Fibroblast of upper back skin (primary cell): ENCODE measurements at places on chromosomes 5 and 9.

DNA sequence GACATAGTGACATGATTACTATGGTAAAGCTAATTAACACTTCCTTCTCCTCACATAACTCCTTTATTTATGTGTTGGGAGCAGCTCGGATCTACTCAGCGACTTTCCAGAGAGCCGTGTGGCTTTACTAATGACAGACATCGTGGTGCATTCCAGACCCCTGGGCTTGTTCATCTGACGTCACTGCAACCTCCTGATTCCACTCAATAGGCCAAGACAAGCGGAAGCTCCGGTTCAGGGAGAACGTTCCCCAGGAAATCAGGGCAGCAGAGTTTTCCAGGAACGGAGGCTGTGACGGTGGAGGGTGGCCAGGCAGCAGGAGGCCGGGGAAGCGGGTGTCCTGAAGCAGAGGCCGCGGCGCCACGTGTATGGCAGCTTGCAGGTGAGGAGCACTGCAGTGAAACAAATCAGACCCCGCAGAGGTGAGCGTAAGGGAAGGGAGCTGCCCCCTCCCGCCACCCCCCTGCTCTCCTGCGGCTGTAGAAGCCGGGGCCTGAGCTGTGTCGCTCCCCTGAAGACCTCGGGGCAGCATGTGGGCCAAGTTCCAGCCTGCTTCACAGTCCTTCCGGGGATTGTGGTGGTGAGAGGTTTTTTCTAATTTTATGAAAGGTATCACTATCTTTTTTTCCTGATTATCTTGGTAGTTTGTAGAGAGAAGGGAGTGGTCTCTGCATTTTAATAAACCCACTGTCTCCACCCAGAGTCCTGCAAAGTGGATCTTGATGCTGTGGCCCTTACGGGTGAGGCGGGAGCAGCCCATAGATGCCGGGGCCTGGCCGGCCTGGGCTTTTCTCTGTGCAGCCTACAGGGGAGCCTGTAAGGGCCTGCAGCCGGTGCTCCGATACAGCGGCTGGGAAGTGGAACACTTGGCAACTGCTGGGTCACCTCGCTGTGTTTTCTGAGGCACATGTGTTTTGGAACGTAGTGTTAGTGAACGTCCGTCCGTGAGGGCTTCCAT, 220.4 kb upstream of the IRX4 start:
- no peak for DNase-seq

- no peak for DNase-seq
Measured at GRCh38 chr5:40405996-40406740, 273.5 kb upstream of the PTGER4 start.

DNA sequence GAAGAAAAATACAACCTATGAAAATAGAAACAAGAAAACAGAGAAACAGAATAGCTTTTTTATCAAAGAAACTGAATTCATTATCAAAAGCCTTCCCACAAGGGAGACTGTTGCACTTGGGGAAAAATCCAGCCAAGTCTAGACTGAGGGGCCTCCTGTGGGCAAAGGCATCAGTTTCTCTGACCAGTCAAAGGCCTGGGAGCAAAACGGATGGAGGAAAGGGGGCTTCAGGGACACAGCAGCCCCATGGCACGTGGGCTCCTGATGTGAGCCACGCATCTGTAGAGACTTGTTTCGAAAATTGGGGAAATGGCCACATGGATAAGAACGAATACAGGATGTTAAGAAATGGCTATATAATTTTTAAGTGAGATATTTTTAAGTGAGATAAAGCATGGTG, 21.1 kb downstream of the ZDHHC11B start:
- DNase-seq: no peak

GRCh38 chr9:84932915-84933527, 263.5 kb downstream of the NTRK2 start:
- DNase-seq: no peak

- DNase-seq: peak; percentile 39
Measured at GRCh38 chr9:75487856-75488718, 399.8 kb downstream of the OSTF1 start.

GRCh38 chr9:135963938-135964337, 2.8 kb upstream of the UBAC1 start:
- DNase-seq: no peak

GRCh38 chr5:91848453-91848852, 465.3 kb upstream of the ARRDC3 start:
- peak; percentile 94 for DNase-seq

- DNase-seq: no peak
Measured at GRCh38 chr5:1527533-1528205, 3.9 kb upstream of the LPCAT1 start.

- peak; percentile 35 for DNase-seq
Measured at GRCh38 chr9:1273859-1274258, 223.7 kb downstream of the DMRT2 start.

GRCh38 chr5:124235576-124235975, 510.9 kb downstream of the ZNF608 start:
- no peak for DNase-seq

DNA sequence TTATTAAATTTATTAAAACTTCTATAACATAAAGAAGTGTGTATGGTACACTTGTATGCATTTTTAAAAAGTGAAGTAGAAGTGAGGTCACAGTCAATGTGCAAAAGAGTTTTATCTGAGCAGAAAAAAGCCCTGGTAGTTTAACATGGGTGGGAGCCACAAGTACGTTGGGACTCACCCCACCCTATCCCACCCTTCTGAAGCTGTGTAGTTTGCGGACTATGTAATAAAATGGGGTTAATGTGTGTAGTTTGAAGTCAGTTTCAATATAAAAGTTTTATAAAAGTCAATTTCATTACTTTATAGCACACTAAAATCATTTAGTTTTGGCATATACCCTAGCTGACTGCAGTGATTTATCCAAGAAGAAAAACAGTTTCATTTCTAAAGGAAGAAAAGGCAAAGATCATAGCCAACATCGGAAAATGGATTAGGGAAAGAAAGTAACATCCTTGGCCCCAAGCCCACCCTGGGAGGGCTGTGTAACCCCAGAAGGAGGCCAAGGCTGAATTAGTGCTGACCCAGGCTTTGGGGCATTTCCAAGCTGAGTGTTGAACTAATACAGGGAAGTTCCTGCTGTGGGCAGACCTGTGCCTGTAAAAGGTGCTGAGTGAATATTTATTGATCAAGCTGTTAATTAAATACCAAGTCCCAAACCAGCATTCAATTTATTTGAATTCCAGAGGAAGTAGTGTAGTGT, 398.6 kb upstream of the ADAMTSL1 start:
- no peak for DNase-seq

DNA sequence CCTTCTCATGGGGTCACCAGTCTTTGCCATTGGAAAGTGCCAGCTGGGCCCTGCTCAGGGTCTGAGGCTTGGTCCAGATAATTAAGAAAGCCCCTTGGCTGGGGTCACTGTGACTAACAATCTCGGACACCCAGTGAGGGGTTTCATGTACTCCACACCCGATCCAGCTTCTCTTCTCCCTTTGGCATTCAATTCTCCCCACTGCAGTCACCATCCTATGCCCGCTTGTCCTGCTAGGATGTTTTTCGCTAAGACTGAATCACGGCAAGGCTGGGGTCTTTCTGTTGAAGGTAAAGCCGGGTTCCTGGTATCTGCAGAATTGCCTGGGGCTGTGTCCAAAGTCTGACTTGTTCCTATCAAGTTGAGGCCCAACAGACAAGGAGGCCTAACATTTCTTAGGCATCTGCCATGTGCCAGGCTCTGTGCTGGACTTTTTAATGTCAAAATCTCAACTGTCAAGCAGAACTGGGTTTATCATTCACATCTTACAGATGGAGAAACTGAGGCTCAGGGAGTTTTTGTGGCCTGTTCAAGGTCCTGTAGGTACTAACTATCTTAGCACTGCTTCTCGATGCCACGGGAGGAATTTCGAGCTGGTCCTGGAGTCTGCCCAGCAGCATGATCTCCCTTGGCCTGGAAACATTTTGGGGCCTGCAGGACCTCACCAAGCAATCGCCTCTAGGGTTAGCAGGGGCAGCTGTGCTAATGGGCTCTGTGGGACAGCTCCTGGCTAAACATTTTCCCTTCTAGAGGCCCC, 142.0 kb upstream of the ALDH1B1 start:
- DNase-seq: no peak

- no peak for DNase-seq
Measured at GRCh38 chr5:58746321-58746720, 163.4 kb downstream of the RAB3C start.

GRCh38 chr9:128045831-128046230, 21.3 kb downstream of the NAIF1 start:
- peak; percentile 50 for DNase-seq

- DNase-seq: no peak
Measured at GRCh38 chr5:137195483-137195882, 303.6 kb downstream of the SPOCK1 start.

GRCh38 chr5:163504079-163504931, 1.1 kb upstream of the MAT2B start:
- peak; percentile 56 for DNase-seq

GRCh38 chr5:126855266-126855665, 78.3 kb downstream of the LMNB1 start:
- no peak for DNase-seq

- no peak for DNase-seq
Measured at GRCh38 chr5:10288592-10289219, 19.0 kb downstream of the CMBL start.

GRCh38 chr5:115086473-115086872, 83.2 kb downstream of the TRIM36 start:
- no peak for DNase-seq

DNA sequence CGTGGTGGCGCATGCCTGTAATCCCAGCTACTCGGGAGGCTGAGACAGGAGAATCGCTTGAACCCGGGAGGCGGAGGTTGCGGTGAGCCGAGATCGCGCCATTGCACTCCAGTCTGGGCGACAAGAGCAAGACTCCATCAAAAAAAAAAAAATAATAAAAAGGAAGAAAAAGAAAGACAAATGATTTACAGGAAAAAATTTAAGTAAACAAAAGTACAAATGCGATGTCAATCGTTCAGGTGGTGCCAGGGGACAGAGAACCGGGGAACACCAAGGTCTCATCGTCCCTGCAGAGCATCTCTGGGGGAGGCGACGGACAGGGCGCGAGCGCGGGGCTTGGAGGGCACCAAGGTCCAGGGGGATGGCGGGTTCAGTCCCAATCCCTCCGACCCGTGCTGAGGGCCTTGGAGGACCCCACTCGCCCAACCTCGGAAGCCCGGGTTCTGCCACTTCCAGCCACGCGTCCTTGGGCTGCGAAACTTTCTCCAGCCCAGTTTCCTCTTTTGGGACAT, 607 bp upstream of the HNRNPAB start:
- DNase-seq: no peak

GRCh38 chr9:128610897-128611296, 45.8 kb downstream of the DYNC2I2 start:
- no peak for DNase-seq

DNA sequence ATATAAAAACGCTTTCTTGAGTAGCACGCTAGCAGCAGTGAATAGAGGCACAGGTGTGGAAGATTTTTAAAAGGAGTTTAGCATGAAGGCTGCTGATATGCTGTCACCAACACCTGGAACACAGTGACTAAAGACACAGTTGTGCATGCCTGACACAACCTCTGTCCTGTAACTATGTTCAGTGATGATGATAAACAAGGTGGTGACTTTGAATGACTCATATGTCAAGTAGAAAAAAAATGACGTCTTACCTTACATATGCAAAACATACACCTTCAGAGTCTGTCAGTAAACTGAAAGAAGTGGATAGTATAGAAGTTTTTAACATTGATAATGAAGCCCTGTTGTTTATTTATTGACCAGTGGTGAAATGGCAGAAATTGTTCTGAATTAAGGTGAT, 66.2 kb upstream of the ADCY2 start:
- DNase-seq: no peak

DNA sequence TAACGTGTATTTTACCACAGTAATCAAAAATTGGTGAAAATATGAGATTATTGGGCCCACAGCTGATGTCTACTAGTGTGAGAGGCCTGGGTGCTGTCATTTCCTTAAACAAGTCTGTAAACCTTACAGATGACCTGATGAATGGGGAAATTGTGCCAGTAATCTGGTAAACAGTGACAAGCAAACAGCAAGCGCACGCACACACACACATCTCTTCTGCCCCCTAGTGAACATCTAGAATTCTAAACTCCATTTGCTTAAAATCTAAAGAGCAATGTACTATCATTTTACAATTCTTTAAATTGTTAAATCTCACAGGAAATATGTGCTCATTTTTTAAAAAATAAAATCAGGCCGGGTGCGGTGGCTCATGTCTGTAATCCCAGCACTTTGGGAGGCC, 7.5 kb upstream of the RAPGEF1 start:
- peak; percentile 43 for DNase-seq

- no peak for DNase-seq
Measured at GRCh38 chr5:137181667-137182066, 317.5 kb downstream of the SPOCK1 start.

DNA sequence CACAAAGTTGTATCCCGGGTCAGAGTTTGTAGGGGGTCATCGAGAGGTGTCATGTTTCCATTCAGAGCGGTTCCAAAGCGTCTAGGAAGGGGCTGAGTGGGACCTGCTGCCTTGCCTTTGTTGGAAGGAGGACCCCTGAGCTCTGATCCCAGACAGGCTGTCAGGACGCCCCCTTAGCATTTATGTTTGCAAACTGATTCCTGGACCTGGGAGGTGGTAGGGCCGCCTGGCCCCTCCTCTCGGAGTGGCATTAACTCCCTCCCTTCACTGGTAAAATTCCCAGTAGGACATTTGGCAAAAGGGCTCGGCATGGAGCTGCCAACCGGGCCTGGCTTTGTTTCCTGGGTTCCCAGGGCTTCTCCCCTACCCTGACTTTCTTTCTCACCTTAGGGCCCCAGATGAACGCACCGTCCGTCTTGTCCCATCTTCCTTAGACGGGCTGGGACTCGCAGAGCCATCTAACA, 2.5 kb downstream of the JADE2 start:
- DNase-seq: no peak

DNA sequence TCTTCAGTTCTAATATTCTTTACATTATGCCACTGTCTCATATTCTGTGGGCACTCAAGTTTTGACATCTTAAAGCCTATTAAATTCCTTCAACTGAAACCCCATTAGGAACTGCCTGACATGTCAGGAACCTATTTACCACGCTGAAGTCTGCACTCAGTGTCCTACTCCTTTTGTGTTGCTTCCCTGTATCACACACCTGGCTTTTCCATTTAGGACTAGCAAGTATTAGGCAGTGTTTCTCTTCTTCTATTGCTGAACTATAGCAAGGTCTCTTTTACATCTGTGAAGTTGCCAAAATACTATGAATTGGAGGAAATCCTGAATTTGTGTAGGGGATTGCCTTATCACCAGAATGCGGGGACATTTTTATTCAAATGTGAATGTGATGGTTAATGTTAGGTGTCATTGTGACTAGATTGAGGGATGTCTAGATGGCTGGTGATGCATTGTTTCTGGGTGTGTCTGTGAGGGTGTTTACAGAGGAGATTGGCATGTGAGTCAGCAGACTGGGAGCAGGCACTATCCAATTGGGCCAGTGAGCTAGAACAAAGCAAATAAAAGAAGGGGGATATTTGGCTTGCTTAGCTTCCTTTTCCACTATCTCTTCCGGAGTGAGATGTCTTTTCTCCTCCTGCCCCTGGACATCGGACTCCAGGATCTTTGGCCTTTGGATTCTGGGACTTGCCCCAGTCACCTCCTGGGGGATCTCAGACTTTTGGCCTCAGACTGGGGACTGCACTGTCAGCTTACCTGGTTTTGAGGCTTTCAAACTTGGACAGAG, 21.2 kb upstream of the VCAN start:
- DNase-seq: no peak

- no peak for DNase-seq
Measured at GRCh38 chr9:111917980-111918379, 21.4 kb downstream of the UGCG start.
